GM20000 (cell line): ENCODE measurements at places on chromosomes 11 and 22.

- DNase-seq: no peak
These were observed 1.5 kb downstream of the NDUFS8 start for GRCh38 chr11:68032003-68032402.

DNA sequence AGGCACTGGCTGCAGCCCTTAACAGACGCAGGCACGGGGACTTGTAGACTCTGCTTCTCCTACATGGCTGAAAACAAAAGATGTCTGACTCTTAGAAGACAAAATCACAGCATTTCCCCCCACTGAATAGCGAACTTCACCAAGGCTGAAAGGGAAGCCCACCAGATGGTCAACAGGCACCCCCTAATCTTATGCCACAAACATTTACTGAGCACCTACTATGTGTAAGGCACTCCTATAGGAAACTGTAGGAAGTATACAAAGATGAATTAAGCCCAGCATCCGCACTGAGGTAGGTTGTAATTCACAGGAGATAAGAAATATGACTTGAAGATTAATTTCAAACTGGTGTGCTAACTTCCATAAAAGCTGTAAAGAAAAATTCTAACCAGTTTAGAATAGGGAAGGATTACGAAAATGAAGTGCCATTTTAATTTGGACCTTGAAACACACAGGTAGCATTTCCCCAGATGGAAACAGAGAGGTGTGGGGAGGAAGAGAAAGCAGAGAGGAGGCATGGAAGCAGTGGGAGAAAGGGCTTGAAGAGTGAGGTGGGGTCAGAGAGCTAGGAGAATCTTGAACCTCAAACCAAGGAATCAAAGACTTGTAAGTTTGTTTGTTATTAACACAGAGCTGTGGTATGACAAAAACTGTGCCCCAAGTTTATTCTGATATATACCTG is 38.1 kb downstream of the NUMA1 start:
- no peak for DNase-seq

GRCh38 chr22:49619301-49619700 is 208.4 kb downstream of the BRD1 start:
- DNase-seq: no peak

GRCh38 chr11:125990244-125990643 is 44.4 kb downstream of the VSIG10L2 start:
- no peak for DNase-seq

DNA sequence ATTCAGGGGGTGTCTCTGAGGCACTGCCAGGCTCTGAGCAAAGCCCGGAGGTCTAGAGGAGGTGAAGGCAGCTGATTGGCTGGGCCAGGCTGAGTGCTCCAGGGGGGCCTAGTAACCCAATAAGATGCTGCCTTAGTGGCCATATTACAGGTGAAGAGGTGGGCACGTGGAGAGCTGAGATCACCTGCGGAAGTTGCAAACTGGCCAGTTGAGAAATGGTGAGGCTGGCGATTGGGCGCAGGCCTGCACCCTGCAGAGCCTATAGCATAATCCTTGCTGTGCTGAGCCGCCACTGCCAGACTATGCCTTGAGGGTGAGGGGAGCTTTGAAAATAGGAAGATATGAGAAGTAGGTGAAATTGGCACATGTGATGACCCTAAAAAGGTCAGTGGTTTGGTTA is 21.7 kb downstream of the DERL3 start:
- DNase-seq: no peak

- DNase-seq: no peak
These were observed 207.5 kb upstream of the NCAM1 start for GRCh38 chr11:112753706-112754105.

DNA sequence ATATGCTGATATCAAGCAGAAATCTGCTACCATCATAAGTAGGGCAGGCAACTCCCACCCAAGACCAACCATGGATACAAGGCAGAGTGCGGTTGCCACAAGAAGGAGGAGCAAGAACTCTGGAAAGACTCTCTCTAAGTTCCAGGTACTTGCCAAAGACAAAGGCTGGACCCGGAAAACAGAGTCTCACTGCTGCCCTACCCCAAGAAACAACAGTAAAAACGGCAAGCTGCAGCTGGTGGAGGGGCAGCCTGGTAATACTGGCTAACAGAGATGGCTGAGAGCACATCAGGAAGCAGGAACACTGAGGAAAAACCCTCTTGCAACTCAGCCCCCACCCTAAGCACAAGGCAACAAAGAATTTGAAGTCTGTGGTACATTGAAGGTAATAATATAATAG is 27.7 kb upstream of the NXPE2 start:
- DNase-seq: no peak
